ENCODE measurements at places on chromosomes 5 and 9.

DNA sequence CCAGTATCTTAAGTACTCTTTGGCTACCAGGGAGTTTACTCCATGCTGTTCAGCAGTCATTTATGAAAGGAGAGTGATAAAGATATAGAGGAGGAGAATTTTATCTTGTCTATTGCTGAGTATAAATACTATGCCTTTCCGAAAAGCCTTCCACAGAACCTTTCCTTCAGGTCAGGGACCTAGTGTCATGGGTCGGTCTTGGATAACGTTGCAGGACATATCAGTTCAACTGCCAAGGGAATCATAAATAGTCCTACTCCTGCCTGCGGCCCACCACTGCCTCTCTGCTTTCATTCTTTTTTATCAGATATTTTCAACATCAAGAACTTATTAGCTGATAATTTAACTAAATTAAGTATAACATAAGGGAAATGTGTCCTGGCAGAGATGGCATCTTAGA lies 122.0 kb upstream of the CCDC152 start:
- no peak for DNase-seq

DNA sequence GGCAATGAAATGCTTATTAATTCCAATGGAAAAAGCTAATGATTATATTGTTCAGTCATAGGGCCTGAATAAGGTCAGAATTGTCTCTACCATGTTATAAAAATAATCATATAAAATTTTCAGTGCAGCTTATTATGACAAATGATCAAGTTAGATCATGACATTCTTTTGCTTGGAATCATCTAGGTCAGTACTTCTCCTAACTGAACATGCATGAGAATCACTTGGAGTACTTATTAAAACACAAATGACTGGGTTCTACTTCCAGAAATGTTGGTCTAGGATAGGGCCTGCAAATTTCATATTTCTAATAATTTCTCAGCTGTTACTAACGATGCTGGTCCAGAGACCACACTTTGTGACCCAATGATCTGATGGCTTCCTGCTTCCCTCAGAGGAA lies 806.0 kb upstream of the ZNF608 start:
- peak; percentile 32 for DNase-seq

DNA sequence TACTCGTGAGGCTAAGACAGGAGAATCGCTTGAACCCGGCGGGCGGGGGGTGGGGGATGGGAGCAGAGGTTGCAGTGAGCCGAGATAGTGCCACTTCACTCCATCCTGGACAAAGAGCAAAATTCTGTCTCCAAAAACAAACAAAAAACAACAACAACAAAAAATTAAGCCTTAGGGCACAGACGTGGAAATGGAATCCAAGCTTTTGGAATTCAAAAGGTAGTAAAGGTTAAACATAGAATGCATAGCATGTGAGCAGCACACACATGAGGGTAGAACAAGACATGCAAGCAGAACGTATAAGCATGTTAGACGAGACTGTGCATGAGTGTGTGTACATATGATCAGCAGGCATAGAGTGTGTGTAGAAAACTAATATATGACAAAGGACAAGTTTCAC lies 68.0 kb downstream of the PTBP3 start:
- DNase-seq = no peak

- DNase-seq = peak; percentile 87
These were observed 216.2 kb upstream of the S1PR3 start for GRCh38 chr9:88775037-88775471.

DNA sequence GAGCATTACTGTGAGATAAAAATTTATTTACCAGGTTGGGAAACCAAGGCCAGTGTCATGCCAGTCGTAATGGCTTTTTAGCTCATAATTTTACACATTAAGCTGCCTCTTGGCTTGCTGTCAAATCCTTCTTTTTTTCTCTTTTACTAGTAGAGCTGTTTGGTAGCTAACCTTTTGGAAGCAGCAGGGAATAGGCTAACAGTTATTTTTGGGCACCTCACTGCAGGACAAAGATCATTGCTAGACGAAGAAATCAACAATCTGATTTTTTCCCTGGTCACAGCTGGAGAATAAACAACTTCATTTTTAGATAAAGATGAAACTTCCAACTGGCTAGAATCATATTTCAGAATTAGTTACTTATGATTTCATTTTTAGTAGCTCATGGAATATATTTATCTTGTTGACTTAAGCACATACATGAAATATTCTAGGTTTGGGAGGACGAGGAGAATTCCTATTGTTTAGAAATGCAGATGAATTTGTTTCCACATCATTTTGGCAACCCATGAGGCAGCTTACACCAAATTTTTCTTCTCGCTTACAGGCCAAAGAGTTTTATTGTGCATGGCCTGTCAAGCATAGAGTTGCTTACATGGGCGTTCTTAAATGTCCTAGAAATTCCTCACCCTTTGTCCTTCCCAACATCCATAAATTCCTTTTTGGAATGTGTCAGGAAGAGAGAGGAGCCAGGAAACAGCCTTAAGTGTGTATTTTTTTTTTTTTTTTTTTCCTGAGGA lies 19.6 kb downstream of the TNC start:
- DNase-seq = peak; percentile 82

DNA sequence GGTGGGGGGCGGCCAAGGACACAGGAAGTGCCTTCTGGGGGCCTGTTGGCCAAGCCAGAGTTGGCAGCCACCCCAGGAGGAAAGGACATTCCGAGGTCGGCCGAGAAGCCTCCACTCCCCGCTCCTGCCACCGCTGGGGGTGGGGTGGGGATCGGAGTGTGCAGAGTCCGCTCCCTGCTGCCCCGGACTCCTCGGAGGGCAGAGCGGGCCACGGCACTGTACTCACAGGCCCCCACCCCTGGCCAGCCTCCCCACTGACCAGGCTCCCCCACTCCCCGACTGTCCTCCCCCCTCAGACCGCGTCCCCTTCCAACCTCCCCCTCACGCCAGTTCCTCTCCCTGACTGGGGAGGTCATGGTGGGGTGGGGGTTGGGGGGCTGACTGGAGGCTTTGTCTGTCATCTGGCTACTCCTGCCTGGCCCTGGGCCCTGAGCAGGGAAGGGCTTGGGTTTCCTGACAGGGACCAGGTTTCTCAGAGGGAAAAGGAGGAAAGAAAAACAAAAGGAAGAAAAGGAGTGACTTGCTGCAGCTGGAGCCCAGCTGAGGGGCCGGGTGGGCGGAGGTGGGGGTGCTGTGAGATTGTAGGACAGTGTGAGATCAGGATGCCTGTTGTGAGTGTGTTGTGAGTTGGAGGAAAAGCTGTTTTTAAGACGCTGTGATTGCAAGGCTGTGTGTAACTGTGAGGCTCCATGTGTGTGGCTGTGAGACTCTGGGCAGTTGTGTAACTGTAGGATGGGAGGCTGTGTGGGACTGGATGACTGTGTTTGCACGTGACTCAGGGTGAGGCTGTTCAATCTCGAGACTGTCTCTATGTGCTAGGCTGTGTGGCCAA lies 29.7 kb downstream of the CNTFR start:
- peak; percentile 45 for DNase-seq

- peak; percentile 75 for DNase-seq
These were observed 53.4 kb upstream of the SUB1 start for GRCh38 chr5:32531885-32532520.

DNA sequence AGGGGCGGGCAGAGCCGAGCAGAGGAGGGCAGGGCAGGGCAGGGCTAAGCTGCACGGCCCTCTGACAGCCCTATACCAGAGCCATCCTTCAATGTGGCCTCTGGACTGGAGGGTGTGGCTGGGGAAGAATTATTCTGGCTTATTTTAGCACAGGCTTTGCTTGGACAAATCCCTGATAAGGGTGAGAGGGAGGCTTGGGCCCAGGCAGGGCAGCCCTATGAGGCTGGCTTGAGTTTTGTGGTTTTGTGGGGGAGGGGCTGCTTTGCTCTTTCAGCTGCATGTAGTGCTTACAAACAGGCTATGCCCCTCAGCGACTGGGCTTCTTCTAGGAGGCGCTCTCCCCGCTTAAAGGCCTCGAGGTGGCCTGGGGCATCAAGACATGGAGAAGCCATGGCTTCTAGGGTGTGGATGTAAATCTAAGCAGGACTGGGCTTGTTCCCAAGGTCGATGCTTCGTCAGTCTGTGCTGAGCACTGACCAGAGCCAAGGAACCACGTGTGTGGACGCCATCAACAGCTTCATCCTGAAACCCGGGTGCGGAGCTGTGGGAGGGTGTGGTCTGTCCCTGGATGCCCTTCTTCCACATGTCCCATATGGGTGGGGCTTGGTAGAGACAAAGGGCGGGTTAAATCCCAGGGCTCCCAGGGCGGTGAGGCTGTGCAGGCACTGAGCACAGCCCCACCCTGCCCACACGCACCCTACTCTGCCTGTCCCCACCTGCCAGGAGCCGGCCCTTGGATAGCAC lies 45.7 kb upstream of the IPPK start:
- DNase-seq = no peak

GRCh38 chr9:135787776-135788575 lies 86.0 kb downstream of the KCNT1 start:
- DNase-seq = no peak

- DNase-seq = no peak
These were observed 2.7 kb upstream of the BTNL9 start for GRCh38 chr5:181037365-181037861.

DNA sequence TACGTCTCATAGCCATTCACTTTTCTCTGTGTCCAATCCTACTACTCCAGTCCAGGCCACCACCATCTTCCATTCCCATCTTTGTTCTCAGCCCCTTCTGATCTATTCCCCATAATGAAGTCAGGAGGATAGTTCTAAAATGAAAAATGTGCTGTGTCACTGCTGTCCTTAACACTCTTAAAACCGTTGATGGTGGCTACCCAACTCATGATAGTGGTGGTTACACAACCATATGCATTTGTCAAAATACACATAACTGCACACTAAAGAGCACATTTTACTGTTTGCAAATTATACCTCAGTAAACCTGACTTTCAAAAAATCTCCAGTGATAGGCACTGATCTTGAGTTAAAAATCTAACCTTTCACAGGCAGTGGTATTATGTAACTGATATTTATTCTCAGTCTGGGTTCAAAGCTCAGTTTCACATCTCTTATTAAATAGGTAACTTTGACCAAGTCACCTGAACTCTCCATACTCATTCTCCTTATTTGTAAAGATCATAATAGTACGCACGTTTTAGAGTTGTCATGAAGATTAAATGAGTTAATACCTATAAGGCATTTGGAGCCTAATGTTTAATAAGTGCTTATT lies 24.6 kb upstream of the ADRB2 start:
- no peak for DNase-seq

DNA sequence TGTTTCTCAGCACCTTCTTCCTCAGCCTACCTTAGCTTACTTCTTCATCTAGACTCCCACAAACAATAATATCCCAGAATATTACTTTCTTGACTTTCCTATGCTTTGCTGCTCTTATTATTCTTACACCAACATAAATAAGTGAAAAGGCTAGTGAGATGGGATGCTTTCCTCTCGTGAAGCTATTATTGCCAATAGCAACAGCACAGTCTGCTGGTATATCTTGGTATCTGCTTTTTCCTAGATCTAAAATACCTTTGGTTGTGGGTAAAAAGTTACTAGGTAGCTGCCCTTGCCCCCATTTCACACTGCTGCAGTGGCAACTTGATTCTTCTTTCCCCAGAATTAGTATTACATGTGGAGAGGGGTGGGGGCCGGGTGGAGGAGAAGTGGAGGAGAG lies 26.1 kb upstream of the GLIPR2 start:
- DNase-seq = no peak

DNA sequence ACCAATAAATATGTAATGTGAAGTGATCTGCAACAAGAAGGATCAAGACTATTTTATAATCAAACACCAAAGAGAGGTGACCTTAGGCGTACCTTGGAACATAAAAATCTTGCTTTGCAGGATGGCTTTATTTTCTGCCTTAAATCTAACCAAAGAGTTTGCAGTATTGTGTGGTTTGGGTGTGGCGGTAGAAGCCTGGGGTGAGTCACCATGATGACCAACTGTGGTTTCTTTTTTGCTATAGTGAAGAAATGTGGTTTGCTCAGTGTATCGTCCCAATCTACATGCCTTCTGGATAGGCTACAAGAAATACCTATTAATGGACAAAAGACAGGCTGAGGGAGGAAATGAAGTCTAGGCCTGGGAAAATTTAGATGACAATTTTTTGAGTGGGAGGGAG lies 5.1 kb upstream of the CAST start:
- peak; percentile 94 for DNase-seq

DNA sequence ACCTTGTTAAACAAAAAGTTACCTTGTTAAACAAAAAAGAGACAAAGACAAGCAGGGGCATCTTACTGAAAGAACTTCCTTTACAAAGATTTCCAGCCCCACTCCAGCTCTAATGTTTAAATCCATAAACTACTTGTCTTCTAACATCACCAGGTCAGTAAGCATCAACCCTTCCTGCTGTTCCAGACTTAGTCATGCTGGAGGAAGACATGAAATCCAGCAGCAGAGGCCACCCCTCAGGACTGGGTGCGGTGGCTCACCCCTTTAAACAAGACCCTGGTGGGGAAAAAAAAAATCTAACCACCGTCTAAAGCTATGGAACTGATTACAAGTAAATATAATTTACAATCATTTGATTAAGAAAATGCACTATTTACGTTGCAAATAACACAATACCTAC lies 9.1 kb downstream of the PDCL start:
- DNase-seq = no peak

DNA sequence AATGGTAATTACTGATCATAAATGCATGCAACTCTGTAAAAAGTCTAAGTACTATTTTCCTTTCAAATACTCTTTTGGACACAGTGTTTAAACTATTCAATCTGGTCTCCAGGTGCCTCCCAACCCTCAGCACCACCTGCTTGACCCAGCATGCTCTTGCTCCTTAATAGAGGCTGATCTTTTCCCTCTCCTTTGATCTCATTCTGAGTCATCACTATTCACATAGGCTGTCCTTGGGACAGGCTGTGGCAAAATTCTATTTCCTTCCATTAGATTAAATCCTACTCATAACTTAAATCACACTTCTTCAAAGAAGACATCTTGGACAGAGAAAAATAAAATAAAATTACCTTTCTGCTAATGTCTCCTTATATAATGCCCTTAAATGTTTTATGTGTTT lies 199.4 kb upstream of the ST8SIA4 start:
- no peak for DNase-seq

GRCh38 chr5:8598356-8598755 lies 729.4 kb downstream of the MTRR start:
- no peak for DNase-seq

DNA sequence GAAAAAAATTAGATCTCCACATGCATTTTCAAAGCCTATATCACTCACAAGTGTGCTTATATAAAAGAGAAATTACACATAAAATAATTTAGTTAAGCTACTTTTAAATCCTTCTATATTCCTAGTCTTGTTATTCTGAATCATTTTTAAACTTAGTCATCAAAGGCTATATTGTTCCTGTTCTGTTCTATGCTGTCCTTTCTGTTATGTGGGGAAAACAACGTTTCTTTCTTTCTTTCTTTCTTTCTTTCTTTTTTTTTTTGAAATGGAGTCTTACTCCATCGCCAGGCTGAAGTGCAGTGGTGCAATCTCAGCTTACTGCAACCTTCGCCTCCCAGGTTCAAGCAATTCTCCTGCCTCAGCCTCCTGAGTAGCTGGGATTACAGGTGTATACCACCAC lies 389.2 kb upstream of the FTMT start:
- DNase-seq = no peak

- no peak for DNase-seq
These were observed 81.7 kb downstream of the SFXN1 start for GRCh38 chr5:175560011-175560410.
